ENCODE measurements at places on chromosomes 16 and 17.

DNA sequence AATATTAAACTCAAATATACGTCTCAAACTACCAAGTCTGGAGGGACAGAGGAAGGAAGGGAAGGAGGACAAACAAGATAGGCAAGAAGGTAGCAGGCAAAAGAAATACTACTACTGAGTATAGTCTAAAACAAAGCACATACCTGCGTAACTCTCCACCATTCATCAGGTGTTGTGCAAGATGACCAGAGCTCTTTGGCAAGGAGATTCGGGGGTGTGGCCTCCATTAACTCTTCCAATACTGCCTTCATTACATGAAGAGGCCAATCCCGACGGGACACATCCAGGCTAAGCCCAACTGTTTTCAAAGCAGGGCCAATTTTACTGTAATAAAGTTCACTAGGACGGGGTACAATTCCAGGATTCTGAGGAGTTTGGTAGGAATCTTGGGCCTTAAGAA, 38.2 kb upstream of the ARL6IP1 start:
- DNase-seq, result no peak

GRCh38 chr17:28643983-28644786, 773 bp downstream of the BLTP2 start:
- DNase-seq, result no peak

GRCh38 chr17:82330322-82331239, 3.0 kb downstream of the SECTM1 start:
- no peak for DNase-seq

GRCh38 chr16:74954763-74955162, 30.2 kb downstream of the WDR59 start:
- no peak for DNase-seq

GRCh38 chr16:88922114-88922825, 54.7 kb downstream of the CBFA2T3 start:
- no peak for DNase-seq

DNA sequence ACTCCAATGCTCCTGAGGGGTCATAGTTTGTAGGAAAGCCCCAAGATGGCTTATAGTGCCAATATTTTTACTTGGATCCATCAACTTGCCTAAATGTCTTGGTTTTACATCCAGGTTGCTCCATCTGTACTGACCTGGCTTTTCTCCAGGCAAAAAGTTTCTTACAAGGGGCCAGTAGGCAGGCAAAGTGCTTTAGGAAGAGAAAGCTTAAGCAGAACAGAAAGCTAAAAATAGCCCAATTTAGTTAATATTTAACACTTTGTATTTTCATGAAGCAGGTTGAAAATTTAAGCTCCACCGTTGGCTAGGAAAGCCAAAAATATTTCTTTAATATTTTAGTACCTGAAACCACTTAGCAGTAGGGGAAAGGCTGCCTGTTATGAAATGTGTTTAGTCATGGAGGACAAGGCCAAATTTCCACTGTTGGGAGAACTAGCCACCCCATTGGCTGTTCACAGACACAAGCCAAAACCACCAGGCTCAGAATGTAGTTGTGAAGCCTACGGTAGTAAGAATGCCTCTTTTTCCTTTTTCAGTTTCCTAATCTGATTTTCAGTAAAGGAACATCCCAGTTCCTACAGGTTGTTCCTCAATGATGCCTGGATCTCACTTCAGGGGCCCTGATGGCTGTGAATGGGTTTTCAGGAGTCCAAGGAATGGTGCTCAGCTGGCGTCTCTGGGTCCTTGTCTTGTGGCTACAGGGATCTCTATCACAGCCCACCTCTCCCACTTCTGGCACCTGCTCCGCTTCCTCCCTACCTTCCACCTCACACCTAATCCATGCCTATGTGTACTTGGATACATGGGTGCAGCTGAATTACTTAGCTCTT, 324.8 kb downstream of the PMP22 start:
- DNase-seq, result no peak

- DNase-seq, result no peak
These were observed 577.9 kb upstream of the CDH5 start for GRCh38 chr16:65788434-65789140.

GRCh38 chr17:76240461-76241203, at the start of gene RNF157:
Gene RNF157 (minus strand): TSS chr17:76240493. CDS start chr17:76240240, 253 bp downstream.
- DNase-seq, result no peak

GRCh38 chr17:70127221-70127873, 42.0 kb upstream of the KCNJ2 start:
- no peak for DNase-seq

GRCh38 chr16:8877894-8878522, 4.1 kb upstream of the LITAFD start:
- no peak for DNase-seq

DNA sequence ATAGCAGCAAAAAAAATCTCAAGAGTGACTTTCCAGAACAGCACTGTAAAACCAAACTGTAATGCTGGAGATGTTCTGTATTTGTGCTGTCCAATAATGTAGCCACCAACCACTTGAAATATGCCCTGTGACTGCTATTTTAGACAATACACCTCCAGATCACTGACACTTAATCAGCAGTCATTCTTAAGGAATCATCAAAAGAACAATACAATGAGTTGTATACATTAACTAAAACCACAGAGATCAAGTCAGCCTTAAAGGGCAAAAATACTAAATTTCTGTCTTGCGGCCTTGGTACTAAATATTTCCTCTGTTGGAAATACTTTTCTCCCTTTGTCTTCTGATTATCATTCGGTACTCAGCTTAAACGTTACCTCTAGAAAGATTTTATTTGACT, 33.6 kb upstream of the ANKFY1 start:
- DNase-seq, result no peak

- DNase-seq, result no peak
These were observed 45.0 kb downstream of the SLC7A5 start for GRCh38 chr16:87824016-87824990.

DNA sequence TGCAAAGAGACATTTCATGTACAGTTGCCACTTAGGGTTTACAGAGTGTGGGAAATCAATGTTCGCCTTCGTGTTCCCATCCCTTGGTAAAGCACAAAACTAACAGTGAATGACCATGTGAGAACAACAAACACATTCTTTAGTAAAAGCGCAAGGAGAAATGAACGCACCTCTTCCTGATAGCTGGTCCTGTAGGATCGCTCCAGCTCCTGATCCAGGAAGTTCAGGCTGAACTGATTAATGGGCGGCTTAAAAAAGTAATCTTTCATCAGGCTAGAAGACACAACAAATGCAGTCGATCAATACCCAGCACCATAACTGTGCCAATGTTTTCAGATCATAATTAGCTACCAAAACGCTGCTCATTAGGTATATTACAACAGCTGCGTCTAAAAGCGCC, 108.3 kb upstream of the CREBBP start:
- no peak for DNase-seq

DNA sequence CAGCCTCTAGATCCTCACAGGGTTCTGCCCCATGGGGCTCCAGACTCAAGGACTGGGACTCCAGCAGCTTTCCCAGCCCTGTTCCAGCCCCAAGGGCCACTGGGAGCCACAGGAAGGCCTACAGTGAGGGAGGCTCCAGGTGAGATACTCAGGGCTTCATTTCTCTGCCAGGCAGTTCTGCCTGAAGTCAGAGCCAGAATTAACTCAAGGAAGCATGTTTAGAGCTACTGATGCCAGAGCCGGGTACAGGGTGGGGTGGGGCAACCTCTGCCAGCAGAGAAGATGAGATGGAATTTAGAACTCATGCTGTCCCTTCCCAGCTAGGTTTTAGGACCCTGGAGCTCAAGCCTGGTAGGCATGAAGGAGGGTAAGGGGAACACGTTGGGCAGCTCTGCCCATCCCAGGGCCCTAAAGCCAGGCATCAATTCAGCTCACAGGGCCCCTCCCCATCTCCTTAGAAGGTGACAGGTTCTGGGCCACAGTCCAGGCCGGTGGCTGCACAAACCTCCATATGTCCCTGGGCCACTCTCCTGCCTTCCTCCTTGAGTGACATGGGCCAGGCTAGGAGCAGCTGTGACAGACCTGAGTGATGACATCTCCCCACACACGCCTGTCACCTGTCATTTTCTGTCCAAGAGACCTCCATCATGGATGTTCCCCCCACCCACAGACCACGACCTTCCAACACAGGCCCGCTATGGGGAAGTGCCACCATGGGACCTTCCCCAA, 24.5 kb upstream of the SPPL2C start:
- no peak for DNase-seq

- DNase-seq, result no peak
These were observed at the start of gene PIK3R6 for GRCh38 chr17:8867361-8867981. Gene PIK3R6 (minus strand): TSS chr17:8867674. CDS start chr17:8849794, 17,880 bp downstream.

- no peak for DNase-seq
These were observed 2.1 kb upstream of the EPOP start for GRCh38 chr17:38676706-38677504.

DNA sequence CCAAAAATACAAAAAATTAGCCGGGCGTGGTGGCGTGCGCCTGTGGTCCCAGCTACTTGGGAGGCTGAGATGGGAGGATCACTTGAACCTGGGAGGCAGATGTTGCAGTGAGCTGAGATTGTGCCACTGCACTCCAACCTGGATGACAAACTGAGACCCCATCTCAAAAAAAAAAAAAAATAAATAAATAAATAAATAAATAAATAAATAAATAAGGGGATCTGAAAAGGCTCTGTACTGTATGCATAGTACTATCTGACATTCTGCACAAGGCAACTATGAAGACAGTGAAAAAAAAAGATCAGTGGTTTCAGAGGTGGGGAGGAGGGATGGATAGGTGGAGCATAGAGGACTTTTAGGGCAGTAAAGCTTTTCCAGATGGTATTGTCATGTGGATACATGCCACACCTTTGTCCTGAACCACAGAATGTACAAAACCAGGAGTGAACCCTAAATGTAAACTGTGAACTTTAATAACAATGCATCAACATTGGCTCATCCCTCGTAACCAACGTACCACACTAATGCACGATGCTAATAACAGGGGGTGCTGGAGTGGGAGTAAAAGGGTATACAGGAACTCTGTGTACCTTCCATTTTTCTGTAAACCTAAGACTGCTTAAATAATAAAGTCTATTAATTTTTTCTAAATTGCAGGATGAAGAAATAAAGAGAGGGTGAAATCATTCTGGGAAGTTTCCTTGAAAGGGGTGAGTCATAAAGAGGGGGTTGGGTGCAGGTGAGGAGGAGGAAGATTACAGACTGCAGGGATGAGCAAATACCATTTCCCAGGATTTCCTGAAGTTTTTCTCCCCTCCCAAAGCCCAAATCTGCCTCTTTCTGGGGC, 155.8 kb upstream of the SDK2 start:
- DNase-seq, result no peak

All from coronary artery (tissue), 2 donors.